ENCODE measurements at places on chromosomes 2 and 18.

- no peak for DNase-seq
Measured at GRCh38 chr2:120590841-120591240, 144.8 kb upstream of the GLI2 start.

GRCh38 chr2:210584834-210585233, 28.4 kb downstream of the CPS1 start:
- DNase-seq: no peak

DNA sequence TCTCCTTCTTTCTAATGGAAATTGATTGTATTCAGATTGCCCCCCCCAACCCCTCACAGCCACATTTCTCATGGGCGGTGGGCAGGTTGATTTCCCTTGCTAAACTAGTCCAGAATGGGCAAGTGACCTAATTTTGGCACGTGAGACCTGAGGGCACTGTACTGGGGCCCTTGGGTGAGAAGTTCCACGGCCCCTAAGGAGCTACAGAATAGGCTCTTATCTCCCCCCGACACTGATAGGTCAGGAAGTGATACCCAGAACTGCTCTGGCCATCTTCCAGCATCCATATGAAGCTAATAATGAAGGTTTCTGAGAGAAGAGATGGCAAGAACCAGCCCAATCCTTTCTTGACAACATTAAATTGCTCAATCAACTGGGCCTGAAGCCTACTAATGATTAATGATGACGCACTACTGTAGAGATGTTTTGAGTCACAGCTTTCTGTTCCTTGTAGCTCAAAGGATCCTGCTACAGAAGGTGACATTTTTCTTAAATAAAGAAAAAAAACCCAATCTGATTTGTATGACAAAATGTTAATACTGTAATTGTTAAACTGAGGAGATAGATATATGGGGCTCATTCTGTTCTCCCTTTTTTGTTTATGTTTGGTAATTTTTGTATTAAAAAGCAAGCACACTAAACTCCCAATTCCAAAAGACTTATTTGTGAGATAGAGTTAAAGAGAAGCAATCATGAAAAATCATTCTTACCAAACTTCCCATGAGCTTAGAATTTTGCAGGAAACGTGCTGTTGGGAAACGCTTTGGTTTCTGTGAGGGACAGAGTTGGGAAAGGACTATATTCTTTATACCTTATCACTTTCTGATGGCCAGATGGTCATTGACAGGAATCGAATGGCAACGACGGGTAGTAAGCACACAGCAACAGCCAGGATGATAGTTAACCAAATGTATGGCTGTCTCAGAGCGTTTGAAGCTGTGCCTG, 28.2 kb upstream of the NARS1 start:
- no peak for DNase-seq

GRCh38 chr2:20439193-20439475, 7.7 kb upstream of the RHOB start:
- no peak for DNase-seq

GRCh38 chr2:57859755-57860154, 186.9 kb upstream of the VRK2 start:
- no peak for DNase-seq

All from CD8-positive, alpha-beta memory T cell (primary cell).